ENCODE measurements at places on chromosomes 11 and 22.
A peak's percentile ranks its signal among the peaks of the same experiment; 100 is the strongest.

DNA sequence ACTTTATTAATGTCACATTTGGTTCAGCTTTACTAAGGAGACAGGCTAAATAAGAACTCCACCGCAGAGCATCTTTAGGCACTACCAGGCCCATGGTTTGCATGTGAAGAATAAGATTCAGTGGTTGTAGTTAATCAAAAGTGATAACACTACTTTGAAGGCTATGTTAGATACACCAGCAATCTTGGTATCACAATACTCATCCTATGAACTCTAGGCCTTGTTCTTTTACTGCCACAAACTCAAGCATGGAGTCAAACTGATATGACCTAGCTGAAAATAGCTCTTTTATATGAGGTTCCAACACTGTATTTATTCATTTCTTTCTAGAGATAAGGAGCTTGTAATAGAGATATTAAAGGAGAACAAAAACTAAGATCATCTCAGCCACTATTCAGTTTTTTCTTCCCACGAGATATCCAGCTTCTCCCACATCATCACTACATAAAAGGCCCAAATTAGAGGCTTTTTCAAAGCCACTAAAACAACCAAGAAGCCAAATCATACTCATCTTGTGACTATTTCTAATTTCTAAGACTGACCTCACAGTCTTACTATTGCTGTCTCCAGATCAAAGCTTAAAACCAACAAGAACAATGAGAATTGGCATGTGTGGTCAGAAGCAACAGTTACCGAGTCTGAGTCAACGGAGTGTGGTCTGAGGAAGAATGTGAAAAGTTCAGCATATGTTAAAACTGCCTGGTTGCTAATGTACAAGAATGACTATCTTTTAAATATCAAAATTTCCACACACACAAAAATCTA, 25.1 kb upstream of the GUCY1A2 start:
- no peak for DNase-seq

- no peak for DNase-seq
Measured at GRCh38 chr11:102316346-102316904, 859 bp upstream of the BIRC3 start.

GRCh38 chr11:114705280-114706024, 27.1 kb downstream of the NXPE2 start:
- no peak for DNase-seq

DNA sequence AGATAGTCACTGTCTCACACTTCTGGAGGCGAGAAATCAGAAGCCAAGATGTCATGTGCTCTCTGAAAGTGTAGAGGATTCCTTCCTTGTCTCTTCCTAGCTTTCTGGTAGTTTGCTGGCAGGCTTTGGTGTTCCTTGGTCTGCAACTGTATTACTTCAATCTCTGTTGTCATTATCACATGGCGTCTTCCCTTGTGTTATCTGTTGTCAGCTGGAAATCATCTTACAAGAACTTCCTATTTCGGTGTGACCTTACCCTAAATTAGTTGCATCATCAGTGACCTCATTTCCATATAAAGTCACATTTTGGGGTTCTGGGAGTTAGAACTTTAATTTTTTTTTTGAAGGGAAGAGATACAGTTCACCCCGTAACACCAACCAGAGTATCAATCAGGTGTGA, 3.3 kb upstream of the LIN7C start:
- no peak for DNase-seq

GRCh38 chr11:7347611-7348431, 96.1 kb downstream of the SYT9 start:
- DNase-seq = no peak

DNA sequence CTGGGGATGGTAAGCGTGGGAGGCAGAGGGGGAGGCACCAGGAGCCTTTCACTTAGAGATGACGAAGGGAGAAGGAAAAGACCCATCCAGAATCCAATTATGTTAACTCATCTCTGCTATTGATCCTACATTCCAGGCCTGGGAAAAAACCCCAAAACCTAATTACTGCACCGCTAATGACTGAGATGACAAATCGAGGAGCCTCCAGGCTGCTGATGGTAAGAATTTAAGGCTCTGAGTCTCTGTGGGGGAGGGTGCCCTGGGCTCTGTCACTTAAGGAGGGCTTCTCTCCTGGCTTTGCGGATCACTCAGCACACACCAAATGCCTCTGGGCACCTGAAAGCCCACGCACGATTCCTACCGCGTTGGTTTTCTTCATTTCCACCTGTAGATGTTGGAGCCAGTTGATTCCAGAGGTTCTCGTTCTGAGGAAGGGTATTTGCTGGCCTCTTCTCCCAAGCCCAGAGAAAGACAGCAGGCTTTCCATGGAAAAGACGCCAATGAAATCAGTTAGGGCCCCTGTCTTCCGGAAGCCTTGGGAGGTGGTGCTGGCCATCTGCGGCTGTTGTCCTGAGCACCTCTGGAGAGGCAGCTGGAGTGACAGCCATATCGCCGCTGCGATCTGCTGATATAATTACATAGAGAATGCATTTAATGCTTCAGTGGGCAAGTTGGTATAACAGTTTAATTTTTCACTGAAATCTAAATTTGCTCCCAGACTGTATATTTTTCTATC, 751.2 kb downstream of the BRD1 start:
- no peak for DNase-seq

GRCh38 chr11:130815097-130815802, 101.0 kb downstream of the SNX19 start:
- DNase-seq = no peak

DNA sequence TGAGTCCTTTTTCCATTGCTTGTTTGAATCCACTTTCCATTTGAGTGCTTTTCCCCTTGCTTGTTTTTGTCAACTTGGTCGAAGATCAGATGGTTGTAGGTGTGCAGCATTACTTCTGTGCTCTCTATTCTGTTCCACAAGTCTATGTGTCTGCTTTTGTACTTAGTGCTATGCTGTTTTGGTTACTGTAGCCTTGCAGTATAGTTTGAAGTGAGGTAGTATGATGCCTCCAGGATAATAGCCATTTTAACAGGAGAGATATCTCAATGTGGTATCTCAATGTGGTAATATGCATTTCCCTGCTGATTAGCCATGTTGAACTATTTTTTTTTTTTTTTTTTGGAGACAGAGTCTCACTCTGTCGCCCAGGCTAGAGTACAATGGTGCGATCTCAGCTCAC, 16.7 kb downstream of the ACRV1 start:
- DNase-seq = no peak

DNA sequence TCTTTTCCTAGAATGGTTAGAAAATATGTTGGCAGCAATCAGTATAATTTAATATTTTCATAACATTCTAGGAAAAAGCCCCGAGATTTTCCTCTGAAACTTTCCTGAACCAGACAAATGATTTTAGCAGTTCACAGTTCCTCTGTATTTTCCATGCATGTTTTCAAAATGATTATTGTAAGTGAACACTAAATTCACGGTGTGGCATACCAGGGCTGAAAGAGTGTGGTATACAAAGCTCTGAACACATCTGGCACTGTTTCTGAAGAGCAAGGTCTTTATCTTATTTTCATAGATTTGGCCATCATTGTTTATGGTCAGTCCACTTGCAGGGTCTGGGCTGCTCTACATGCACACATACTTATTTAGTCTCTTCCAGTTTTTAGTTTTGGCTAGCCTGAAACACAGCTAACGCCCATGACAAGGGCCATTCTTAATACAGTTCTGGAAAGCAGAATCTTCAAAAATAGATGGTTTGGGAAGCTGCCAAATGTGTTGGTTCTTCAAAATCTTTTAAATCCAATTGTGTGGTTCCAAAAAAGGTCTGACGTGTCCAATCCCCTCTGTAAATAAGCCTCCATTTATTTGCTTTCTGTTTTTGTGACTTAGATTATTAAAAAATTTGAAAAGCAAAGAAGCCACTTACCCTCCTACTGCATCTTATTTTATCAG, 7.9 kb upstream of the GAB2 start:
- no peak for DNase-seq

DNA sequence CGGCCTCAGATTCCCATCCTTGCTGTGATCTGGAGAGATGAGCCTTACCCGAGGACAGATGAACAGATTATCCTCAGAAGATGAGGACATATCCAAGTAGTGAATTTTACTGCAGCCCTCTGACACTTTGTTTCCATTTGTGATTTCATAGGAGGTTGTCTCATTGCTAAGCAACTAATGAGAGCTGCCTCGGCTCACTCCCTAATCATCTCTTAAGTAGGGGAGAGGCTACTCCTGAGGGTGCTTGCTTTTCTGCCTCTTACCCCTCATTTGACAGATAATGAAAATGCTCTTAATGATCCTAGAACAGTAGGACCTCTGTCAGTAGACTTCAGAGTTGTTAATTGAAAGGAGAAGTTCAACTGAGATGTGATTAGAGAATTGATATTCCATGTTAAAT, 150.9 kb downstream of the TBC1D22A start:
- no peak for DNase-seq

DNA sequence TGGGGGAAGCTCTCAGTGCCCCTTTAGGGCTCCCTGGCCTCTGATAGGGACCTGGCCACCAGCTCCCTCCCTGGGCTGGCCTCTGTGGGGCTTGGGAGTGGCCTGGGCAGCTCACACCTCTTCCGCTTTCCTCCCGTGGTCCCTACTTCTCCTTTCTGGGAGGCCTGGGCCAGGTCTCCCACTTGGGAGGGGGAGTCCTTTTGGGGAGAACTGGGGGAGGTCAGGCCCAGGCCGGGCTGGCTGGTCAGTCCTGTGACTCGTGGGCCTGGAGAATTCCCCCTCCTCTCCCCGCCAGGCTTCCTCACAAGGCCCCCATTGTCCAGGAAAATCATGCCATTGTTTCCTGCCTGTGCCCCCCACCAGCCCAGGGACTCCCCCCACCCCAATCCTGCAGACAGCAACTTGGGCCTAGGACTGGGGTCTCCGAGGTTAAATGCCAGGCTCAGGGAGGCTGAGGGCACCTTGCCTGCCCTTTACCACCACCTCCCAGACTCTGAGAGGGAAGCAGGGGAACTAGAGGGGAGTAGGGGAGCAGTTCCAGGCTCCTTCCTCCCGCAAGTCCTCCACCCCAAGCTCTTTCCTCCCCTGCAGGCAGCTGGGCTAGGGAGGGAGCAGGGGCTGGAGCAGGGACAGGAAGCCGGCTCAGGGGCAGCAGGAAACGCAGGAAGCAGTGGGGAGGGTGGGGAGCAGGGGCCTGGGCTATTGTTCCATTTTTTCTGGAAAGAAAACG, 2.8 kb downstream of the MAP3K11 start:
- peak; percentile 89 for DNase-seq

GRCh38 chr22:45919504-45920286, 57.3 kb downstream of the WNT7B start:
- no peak for DNase-seq
